Type B pancreatic cell (in vitro differentiated cells): ENCODE measurements at places on chromosomes 16 and 17. TPM values are rescaled to one million over a fixed set of nuclear protein-coding genes. Genes with fewer than 3 reads are reported as not detected.

DNA sequence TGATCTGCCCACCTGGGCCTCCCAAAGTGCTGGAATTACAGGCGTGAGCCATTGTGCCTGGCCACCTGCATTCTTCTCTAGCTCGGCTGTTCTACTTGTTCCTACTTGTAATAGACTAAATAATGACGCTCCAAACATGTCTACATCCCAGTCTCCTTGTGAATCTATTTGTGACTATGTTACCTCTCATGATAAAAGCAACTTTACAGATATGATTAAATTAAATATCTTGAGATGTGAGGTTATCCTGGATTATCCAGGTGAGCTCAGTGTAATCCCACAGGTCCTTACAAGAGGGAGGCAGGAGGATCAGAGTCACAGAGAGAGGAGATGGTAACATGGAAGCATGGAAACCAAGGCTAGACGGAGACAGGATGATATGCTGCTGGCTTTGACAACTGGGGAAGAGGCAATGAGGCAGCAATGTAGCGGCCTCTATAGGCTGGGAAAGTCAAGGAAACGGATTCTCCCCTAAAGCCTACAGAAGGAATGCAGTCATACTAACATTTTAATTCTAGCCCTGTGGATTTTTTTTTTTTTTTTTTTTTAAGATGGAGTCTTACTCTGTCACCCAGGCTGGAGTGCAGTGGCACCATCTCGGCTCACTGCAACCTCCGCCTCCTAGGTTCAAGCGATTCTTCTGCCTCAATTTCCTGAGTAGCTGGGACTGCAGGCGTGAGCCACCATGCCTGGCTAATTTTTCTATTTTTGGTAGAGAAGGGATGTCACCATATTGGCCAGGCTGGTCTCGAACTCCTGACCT is 5.0 kb upstream of the LASP1 start:
- H3K36me3 ChIP-seq = no peaks in the 10 kb centered on the region
- no peak for DNase-seq
- peaks cover 10% of the 10 kb centered on the region for H3K4me1 ChIP-seq
- H3K27me3 ChIP-seq = peaks cover 13% of the 10 kb centered on the region

DNA sequence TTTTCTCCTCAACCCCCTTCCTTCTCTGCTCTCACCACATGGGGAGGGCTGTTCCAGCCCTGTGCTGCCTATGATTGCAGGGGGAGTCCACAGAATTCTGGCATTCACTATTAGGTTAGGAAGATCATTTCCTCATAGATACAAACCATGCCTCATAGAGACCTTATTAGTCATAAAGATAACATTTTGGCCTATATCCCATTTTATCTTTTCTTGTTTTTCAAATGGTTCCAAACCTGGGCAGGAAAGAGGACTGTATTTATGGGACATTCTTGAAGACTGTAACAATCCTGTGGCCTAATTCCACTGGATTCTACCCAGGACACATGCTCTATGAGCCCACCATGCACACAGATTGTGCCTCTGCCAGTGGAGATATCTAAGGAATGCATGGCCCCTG is 51.7 kb downstream of the ASIC2 start:
- H3K36me3 ChIP-seq = no peaks in the 10 kb centered on the region
- no peak overlapping the region for H3K4me3 ChIP-seq
- H3K4me1 ChIP-seq = no peaks in the 10 kb centered on the region
- H3K27ac ChIP-seq = no peak overlapping the region
- DNase-seq = no peak

DNA sequence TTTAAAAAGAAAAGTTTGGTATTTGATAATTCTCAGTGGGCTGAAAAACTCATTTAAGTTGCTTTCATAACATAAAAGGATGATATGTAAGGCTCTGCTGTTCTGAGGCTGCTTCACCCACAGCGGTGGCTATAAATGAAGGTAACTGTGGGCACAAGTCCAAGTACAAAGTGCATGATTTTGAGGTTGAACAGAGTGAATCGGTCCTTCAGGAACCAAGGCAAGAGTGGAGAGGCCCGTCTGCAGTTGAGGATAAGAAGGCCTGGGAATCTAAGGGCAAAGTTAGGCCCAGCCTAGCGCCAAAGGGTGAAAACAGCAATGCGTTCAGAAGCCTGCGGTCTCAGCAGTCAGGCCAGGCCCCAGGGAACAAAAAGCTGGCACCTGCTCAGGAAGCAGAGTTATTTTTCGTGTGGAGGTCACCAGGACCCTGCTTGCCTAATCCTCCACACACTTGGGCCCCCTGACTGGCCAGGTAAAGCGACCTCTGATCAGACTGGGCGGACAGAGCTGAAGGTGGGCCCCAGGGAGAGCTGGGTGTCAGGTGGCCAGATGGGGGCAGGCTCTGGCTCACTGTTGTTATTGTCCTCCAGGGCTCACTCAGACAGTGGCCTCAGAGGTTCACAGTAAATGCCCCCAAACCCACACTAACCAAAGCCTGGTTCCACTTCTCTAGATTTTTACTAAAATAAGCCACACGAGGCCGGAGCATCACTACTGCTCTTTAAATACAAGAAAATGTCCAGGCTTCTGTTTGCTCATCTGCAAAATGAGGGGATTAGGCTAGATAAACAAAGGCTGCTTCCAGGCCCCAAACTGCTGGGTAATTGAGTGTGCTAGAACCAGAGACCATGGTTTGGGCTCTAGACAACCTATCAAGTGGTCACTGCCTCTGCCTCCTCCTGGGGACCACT is 46.5 kb downstream of the TEX2 start:
- peaks cover 73% of the 10 kb centered on the region for H3K4me1 ChIP-seq
- no peak for DNase-seq
- H3K4me3 ChIP-seq = peak overlapping the region; percentile 29

ARHGAP27 gene
- total RNA-seq = 26.8 and 56.2 TPM in 2 replicates

EVI2A gene
- not detected in 2 replicates for total RNA-seq

CLN3 gene
- total RNA-seq = 36.0 and 56.3 TPM in 2 replicates

HES7 gene
- total RNA-seq = 0.46 TPM in 1 of 2 replicates, not detected in the other
